NCI-H510A treated with DMSO at 0.1 percent for 48 hours (cell line): ENCODE measurements at places on chromosomes 7 and 10.

DNA sequence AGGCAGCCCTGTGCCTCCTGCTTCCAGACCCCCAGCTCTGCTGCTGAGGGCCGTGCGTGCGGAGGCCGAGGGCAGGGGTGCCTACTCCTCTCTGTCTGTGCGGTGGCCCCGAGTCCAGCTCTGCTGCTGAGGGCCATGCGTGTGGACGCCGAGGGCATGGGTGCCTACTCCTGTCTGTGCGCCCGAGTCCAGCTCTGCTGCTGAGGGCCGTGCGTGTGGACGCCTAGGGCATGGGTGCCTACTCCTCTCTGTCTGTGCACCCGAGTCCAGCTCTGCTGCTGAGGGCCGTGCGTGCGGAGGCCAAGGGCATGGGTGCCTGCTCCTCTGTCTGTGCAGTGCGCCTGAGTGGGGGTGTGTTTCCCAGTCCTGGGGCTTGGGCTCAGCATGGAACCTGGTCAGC is 142.7 kb downstream of the ZMYND11 start:
- DNase-seq: no peak

DNA sequence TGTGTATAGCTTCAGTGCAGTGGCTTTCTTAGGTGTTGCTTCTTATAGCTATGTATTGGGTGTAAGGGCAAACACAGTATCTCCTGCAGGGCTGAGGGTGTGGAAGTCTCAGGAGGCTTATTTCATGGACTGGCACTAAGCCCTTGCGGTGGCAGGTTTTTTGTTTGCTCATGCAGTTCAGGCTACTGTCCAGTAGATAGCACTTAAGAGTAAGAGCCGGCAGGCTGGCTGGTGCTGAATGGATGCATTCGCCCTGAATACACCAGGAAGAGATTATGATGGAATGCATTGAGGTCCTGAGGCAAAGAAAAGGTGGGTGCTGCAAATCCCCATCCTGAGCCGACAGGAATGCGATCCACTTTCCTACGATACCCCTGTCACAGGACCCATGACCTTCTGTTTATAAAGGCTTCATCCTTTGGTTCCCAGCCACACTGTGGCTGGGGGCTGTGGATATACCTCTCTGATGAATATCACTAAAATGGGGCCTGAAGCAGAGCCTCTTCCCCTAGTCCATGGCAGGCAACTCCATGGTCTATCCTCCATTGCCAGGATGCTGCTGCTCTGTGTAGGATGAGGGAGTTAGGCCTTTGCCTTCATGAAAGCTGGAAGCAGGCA is 44.9 kb downstream of the ANXA8 start:
- DNase-seq: peak; percentile 11

DNA sequence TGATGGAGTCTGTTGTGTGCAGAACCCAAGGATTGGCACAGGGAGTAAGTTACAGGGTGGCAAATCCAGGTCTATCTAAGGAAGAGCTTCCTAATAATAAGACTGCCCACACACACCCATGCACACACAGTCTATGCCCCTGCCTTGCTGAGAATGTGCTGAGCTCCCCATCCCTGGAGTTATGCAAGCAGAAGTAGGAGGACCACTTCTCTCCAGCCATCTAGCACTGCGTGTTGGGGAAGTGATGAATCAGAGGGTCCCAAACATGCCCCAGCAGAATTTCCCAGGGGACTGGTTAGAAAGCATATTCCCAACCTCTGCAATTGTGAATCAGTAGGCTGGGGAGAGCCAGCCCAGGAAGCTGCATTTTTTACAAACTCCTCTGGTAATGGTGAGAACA is 117.2 kb downstream of the CDH23 start:
- DNase-seq: no peak

GRCh38 chr10:132419538-132420468 is 22.8 kb downstream of the PWWP2B start:
- no peak for DNase-seq

DNA sequence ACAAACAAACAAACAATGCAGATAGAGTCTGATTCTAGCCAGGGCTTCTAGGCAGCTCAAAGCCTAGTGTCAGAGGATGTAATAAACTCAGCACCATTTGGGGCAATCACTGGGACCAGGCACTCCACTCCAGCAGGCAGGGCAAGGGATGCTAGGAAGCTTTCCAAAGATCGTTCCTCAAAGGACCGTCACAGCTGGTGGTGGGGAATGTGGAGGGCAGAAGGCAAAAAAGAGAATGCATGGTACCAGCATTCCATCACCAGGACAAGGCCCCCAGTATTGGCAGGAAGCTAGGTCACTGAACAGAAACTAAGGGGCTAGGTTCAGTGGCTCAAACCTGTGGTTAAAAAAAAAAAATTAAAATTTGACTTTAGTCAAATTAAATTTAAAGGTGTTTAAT is 94.2 kb downstream of the CUL2 start:
- no peak for DNase-seq

DNA sequence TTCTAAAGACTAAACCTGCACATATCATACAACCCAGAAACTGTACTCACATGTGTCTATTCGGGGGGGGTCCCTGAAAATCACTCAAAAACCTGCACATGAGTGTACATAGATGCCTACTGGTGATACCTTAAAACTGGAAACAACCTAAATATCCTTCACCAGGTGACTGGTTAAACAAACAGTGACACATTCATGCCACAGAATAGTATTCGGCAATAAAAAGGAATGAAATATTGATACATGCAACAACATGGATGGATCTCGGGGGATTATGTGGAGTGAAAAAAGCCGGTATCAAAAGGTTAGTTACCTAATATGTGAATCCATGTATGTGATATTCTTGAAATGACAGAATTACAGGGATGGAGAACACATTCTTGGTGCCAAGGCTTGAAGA is 32.1 kb upstream of the EGFR start:
- no peak for DNase-seq

- DNase-seq: no peak
These were observed 16.3 kb downstream of the ABI1 start for GRCh38 chr10:26844396-26844975.

- peak; percentile 0 for DNase-seq
These were observed 50.0 kb upstream of the WIPI2 start for GRCh38 chr7:5139998-5140397.

GRCh38 chr10:133467286-133467911 is 13.7 kb downstream of the SCART1 start:
- DNase-seq: no peak

DNA sequence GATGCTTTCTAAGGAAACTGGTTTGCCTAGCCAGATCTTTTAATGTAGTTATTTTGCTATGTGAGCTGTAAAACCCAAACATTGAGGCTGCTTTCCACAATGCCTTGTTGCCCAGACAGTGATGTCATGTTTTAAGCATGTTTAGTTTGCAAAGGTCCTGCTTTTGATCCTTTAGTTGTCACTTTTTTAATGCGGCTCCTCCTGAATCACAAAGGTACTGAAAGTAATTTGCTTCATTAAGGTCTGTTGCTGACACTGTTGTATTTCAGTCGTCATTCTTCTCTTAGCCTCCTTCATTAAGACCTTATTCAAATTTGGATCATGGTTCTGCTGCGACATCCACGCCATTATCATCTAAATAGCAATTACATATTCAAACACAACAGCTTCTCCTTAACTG is 10.6 kb downstream of the RPA3 start:
- DNase-seq: no peak

DNA sequence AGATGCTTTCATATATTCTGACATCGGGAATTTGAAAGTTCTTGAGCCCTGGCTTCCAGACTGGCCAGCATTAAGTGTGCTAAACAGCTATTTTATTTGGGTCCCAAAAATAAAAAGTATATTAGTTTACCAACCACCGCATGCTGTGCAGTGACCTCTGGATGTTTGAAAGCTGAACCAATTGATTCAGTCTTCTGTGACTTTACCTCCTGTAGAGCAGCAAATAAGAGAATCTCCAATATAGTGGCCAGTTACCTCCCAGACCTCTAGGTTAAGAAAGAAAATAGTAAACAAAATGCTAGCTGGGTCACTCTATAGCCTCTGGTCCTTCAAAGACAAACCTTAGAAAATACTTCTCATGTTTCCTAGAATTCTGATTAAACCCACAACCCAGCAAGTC is 424.6 kb upstream of the NFE2L3 start:
- DNase-seq: no peak

GRCh38 chr7:141386881-141387280 is 164.3 kb upstream of the AGK start:
- DNase-seq: no peak

GRCh38 chr7:509426-510130 is 10.1 kb downstream of the PDGFA start:
- no peak for DNase-seq

GRCh38 chr7:82109288-82109687 is 334.3 kb downstream of the CACNA2D1 start:
- DNase-seq: no peak

DNA sequence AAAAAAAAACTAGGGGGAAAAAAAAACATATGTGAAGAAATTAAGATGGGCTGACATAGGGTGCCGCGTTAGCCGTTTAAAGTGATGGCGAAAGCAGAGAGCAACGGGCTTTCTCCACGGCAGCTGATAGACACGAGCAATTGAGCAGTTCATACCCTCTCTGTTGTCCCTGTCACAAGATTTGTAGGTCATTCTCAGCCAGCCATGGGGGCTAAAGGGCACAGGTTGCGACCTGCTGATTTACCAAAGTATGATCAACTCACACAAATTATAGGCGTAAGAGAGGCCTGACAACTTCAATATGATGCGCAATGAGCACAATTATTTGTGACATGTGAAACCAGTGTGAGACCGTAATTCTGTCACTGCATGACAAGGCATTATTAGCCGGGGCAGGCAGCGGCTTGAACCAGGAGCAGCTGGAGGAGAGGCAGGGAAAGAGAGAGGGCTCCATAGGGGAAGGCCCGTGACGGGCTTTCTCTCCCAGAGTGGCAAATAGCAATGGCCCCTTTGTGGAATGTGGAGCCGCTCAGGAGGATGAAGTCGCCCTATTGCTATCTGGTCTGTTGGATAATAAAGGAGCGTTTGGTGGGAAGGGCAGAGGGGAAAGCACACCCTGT is 195.1 kb upstream of the HABP2 start:
- no peak for DNase-seq

- no peak for DNase-seq
These were observed 438.7 kb upstream of the NRP1 start for GRCh38 chr10:33773253-33773573.

- no peak for DNase-seq
These were observed 38.0 kb upstream of the SRPK2 start for GRCh38 chr7:105426606-105427146.

GRCh38 chr7:130648580-130648979 is 20.0 kb downstream of the COPG2 start:
- no peak for DNase-seq

- no peak for DNase-seq
These were observed 52.4 kb upstream of the TNS3 start for GRCh38 chr7:47634273-47634672.

GRCh38 chr10:124992462-124993344 is 50.8 kb downstream of the ZRANB1 start:
- peak; percentile 48 for DNase-seq

DNA sequence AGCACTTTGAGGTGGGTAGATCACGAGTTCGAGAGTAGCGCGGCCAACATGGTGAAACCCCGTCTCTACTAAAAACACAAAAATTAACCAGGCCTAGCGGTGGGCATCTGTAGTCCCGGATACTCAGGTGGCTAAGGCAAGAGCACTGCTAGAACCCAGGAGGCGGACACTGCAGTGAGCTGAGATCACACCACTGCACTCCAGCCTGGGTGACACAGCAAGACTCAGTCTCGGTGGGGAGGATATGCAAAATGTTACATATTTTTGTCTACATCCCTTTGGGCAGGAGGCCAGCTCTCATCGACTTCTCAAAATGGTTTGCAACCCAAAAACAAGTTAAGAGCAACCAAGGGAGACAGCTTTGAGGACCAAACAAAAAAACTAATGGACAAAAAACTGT is 8.2 kb downstream of the ATE1 start:
- DNase-seq: no peak

GRCh38 chr7:74443543-74444247 is 10.0 kb upstream of the GTF2IRD1 start:
- DNase-seq: no peak
